ENCODE measurements at places on chromosomes 7 and 10.

DNA sequence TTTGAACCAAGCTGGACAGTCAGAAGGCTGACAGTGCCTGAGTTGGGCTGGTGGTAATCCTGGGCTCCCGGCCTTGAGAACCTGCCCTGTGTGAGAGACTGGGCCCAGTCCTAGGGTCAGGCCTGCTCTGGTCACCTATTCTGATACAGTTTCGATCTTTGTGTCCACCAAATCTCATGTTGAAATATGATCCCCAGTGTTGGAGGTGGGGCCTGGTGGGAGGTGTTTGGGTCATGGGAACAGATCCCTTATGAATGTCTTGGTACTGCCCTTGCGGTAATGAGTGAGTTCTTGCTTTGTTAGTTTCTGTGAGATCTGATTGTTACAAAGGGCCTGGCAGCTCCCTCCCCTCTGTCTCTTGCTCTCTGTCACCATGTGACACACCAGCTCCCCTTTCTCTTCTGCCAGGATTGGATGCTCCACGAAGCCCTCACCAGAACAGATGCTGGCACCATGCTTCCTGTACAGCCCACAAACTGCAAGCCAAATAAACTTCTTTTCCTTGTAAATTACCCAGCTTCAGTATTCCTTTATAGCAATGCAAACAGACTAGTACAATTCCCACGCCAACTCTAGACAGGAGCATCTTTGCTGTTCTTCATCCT, 111.8 kb upstream of the ZNF438 start:
- no peak for DNase-seq

DNA sequence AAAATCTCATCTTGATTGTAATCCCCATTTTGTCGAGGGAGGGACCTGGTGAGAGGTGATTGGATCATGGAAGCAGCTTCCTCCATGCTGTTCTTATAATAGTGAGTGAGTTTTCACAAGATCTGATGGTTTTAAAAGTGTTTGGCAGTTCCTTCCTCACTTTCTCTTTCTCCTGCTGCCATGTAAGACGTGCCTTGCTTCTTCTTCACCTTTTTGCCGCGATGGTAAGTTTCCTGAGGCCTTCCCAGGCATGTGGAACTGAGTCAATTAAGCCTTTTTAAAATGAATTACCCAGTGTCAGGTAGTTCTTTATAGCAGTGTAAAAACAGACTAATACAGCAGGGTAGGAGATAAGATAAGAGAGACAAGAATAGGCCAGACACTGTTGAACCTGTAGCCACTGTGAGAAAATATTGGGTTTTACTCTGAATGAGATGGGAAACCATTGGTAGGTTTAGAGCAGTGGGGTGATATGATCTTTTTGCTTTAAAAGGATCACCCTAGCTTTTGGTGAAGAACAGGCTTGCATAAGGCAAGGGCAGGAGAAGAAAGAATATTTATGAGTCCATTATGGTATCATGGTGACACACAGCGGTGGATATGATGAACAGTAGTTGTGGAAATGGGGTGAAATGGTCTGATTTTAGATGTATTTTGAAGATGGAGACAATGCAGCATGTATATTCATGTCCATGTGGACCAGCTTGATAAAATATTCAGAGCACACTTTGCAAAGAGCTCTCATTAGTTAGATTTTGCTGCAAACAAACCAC, 11.5 kb downstream of the OR6B1 start:
- DNase-seq, result no peak

DNA sequence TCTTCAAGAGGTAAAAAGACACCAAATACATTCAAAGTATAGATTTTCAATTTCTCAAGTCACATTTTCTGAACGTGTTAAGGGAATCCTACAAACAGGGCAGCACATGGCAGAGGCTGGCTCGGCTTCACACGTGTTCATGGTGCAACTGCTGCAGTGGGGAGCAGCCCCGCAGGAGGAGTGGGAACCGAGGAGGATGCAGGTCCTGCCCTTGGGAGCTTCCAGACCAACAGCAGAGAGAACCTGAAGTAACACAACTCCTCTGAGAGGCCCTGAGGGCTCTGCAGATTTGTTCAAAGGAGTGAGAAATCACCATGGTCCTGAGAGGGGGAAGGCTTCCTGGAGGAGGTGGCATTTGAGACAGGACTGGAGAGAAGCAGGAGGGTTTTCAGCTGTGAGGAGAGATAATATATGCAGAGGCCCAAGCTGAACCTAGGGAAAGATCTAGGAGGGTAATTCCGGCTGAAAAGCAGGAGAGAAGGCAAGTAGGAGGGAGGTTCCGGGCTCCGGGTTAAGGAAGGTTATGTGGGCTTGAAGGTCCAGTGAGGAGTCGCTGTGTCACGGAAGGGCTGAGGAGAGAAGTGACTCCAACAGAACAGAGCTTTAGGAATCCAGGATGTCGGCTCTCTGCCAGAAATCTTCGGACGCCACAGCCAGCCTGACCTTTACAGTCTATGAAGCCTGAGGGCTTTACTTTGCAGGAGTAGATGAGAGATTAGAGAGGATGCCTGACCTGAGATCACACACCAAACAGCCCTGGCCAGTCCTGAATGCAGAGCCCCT, 77.5 kb downstream of the GPR26 start:
- no peak for DNase-seq

DNA sequence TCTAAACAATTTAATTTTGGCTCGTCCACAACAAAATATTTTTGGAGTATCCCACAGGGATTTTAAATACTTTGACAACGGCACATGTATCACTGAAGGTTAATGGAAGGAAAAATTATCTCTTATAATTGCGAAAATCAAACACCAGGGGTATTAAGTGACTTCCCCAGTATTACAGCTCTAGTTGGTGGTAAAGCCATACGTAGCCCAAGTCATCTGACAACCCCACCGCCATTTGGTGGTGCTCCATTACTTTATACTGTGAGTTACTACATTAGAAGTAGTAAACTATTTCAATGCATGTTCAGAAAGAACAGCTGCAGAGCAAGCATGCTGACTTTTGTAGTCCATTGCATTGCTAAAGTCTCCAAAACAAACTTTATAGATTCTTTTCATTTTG, 179.7 kb downstream of the HGF start:
- DNase-seq, result no peak

DNA sequence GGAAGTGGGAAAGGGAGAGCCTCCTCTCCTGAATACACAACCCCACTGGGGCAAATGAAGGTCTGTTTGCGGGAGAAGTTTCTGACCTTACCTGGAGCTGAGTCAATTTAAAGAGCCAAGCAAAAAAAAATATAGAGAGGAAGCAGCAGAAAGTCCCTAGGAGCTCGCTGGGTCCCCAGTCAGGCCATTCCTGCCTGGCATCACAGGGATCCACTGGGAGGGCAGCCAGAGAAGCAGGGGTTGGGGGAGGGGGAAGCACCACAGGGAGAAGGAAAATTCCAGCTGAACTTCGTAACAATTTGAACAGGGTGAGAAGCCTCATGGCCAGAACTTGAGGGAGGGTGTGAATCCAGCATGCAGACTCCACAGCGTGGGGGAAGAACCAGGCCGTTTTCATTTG, 298.7 kb downstream of the LRRTM3 start:
- no peak for DNase-seq
